Sigmoid colon (tissue), 7 donors: ENCODE measurements at places on chromosomes 5 and 9. TPM values are rescaled to one million over a fixed set of nuclear protein-coding genes. Genes with fewer than 3 reads are reported as not detected.

GRCh38 chr9:82127465-82127864 is 138.9 kb downstream of the SPATA31D1 start:
- H3K36me3 ChIP-seq, result no peaks in the 10 kb centered on the region
- no peak overlapping the region for H3K4me3 ChIP-seq
- H3K4me1 ChIP-seq, result no peaks in the 10 kb centered on the region
- no peak overlapping the region for H3K27ac ChIP-seq
- DNase-seq, result no peak
- no peaks in the 10 kb centered on the region for H3K27me3 ChIP-seq

DNA sequence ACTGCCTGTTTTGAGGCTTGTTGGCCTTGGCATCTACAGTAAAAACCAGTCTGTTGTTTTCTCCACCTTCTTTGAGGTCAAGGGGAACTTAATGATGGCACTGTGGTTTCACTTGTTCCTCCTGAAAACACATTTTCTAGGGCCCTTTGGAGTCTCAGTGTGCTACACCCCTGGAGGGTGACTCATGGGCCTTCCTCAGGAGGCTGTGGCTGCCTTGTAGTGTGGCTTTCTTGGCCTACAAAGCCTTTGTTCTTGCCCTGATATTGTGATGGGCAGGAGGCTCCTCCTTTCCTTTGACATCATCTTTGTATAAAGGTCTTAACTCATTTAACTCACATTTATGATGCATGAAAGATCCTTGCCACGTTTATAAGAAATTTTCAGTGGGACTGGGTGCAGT is 56.3 kb upstream of the GPBP1 start:
- H3K36me3 ChIP-seq, result no peaks in the 10 kb centered on the region
- no peak overlapping the region for H3K27ac ChIP-seq

- no peak for DNase-seq
- H3K4me1 ChIP-seq, result peaks cover 7% of the 10 kb centered on the region
- H3K36me3 ChIP-seq, result no peaks in the 10 kb centered on the region
- no peak overlapping the region for H3K4me3 ChIP-seq
These were observed 102.7 kb downstream of the FOCAD start for GRCh38 chr9:20786807-20787206.

Gene FYB1
- 15.5 TPM for total RNA-seq

Gene PRUNE2
- total RNA-seq, result 440 TPM

Gene COL15A1
- 67.1 TPM for total RNA-seq

GRCh38 chr9:74284581-74285450 is 212.3 kb upstream of the RORB start:
- H3K27me3 ChIP-seq, result no peaks in the 10 kb centered on the region
- H3K27ac ChIP-seq, result no peak overlapping the region
- no peak for DNase-seq
- H3K4me3 ChIP-seq, result no peak overlapping the region
- H3K4me1 ChIP-seq, result no peaks in the 10 kb centered on the region
- no peaks in the 10 kb centered on the region for H3K36me3 ChIP-seq

DNA sequence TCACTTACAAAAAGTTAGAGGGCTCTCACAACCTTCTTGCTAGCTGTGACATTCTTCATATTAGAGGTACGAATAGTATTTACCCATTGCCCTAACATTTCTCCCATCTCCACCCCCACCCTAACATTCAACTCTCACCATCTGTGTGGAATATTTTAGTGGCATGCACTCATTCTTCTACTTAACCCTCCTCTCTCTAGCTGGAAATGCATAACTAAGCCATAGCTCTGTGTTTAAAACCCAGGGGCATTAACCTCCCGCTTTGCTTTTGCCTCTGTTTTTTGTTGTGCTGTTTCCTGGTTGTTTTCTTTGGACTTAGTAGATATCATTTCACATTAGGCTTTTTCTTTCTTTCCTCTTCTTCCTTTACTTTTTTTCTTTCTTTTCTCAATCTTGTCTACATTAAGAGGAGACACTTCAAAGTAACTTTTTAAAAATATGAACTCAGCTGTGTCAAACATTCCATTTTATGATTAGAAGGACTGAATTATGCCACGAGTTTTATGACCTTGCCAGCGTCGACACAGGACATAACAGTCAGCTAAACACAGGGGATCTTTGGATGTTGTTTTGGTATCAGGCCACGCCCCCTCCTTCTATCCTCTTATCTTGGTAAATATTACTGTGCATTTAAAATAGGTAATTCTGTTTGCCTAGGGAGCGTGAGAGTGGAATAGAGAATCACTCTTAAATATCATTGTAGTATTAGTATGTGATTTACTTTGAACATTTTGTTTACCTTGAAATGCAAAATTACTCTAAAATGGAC is 236.0 kb downstream of the CD180 start:
- H3K4me1 ChIP-seq, result peaks cover 21% of the 10 kb centered on the region
- no peaks in the 10 kb centered on the region for H3K27me3 ChIP-seq
- no peaks in the 10 kb centered on the region for H3K36me3 ChIP-seq
- H3K4me3 ChIP-seq, result peak overlapping the region; percentile 46

DNA sequence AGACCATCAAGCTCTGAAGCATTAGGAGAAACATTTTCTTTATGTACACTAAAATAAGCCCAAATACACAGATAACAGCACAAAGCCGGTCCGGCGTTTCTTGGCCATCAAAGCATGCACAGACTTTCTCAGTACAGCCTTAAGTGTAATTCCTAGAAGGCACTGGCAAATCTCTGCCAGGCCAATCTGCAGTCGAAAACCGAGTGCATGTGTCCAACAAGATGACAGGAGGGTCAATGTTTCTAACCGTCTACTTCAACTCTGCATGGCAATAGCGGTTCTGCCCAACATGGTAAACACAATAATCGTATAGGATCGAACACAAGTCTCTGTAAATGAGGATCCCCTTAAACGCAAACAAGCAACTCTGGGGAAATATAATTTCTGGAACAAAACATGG is 1.1 kb downstream of the ARL15 start:
- H3K4me3 ChIP-seq, result peak overlapping the region; percentile 95
- no peak for DNase-seq
- H3K4me1 ChIP-seq, result peaks cover 19% of the 10 kb centered on the region
- peak overlapping the region; percentile 91 for H3K27ac ChIP-seq
- H3K27me3 ChIP-seq, result no peaks in the 10 kb centered on the region

GRCh38 chr5:83780699-83781350 is 60.2 kb upstream of the HAPLN1 start:
- H3K36me3 ChIP-seq, result no peaks in the 10 kb centered on the region
- no peak overlapping the region for H3K4me3 ChIP-seq
- DNase-seq, result no peak
- no peaks in the 10 kb centered on the region for H3K4me1 ChIP-seq
- H3K27ac ChIP-seq, result no peak overlapping the region
- no peaks in the 10 kb centered on the region for H3K27me3 ChIP-seq

Gene FAM151B
- total RNA-seq, result 3.2 TPM

- H3K27me3 ChIP-seq, result no peaks in the 10 kb centered on the region
- no peak for DNase-seq
- H3K4me3 ChIP-seq, result no peak overlapping the region
- no peak overlapping the region for H3K27ac ChIP-seq
- no peaks in the 10 kb centered on the region for H3K36me3 ChIP-seq
These were observed 268.2 kb downstream of the MAST4 start for GRCh38 chr5:66864240-66864884.

Gene TEX53
- total RNA-seq, result not detected

DNA sequence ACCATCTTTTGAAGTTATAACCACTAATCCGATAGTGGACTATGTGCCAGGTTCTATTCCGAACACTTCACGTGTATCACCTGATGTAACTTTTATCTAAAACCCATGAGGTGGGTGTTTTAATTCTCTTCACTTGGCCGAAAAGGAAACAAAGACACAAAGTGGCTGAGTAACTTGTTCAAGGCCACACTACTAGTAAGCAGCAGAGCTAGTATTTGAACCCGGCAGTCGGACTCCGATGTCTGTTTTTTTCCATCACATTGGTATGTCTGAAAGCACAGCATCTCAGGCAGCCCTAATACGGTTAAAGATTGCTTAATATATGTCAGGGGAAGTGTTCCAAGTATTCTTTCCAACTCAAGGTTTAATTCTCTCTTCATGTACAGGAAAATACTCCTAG is 16.2 kb downstream of the FAM169A start:
- no peaks in the 10 kb centered on the region for H3K4me1 ChIP-seq
- no peak overlapping the region for H3K27ac ChIP-seq
- H3K36me3 ChIP-seq, result no peaks in the 10 kb centered on the region
- no peak for DNase-seq
- no peaks in the 10 kb centered on the region for H3K27me3 ChIP-seq
- H3K4me3 ChIP-seq, result no peak overlapping the region

Gene CCL21
- 192 TPM for total RNA-seq
